SK-N-MC (cell line): ENCODE measurements at places on chromosomes 5 and 9.

- no peak for DNase-seq
These were observed 168.2 kb upstream of the DMRTA1 start for GRCh38 chr9:22278426-22278825.

DNA sequence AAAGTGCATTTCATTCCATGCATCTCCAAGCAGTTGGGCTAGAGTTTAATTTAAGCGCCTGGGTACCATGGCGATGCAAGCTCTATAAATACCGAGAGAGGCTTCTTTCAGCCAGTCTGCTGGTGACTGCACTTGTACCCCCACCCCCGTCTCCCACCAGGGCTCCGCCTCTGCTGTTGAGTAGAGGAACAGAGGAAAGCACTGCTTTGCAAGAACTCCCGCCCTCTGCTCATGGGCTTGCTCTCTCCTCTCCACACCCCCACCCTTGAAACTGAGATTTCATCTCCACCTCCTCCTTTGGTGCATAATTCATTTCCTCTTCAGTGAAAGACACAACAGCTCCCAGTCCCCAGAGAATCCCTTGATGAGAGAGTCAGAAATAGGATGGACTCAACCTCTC is 5.1 kb upstream of the WWC1 start:
- no peak for DNase-seq

- DNase-seq: no peak
These were observed 747.6 kb upstream of the EDIL3 start for GRCh38 chr5:85132269-85132668.

GRCh38 chr5:154962494-154962893 is 21.6 kb downstream of the MRPL22 start:
- no peak for DNase-seq

DNA sequence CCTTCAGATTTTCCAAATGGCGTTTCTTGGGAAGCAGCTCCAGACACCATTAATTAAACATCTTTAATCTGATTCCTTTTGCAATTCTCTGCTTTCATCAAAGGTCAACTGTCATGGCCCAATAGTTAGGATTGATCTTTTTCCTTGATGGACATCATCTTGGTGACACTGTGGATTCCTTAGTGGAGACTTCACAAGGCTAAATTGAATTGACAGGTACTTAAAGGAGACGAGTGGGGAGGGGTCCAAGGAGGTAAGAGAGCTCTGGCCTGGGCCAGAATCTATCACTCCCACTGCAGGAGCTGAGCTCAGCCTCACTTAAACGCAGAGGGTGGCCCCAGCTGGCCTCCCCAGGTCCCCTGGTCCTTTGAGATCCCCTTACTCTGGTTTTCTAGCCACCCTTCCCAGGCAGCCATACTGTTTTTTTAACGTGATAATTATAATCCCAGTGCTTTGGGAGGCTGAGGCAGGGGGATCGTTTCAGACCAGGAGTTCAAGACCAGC is 9.9 kb upstream of the HMCN2 start:
- no peak for DNase-seq

DNA sequence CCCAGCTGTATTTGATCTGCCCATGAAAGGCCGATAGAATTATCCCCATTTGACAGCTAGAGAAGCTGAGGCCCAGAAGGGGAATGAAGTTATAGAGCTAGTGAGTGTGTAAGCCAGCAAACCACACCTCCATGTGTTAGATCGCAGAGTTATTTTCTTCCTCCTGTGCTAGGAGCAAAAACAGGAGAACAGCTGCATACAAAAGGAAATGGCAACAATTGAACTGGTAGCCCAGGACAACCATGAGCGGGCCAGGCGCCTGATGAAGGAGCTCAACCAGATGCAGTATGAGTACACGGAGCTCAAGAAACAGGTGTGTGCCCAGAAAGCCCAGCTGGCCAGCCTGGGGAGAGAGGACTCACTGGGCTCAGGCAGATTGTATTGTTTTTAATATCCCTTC is 30.4 kb downstream of the RAB14 start:
- DNase-seq: no peak

GRCh38 chr5:143618141-143618540 is 193.8 kb upstream of the HMHB1 start:
- no peak for DNase-seq

- no peak for DNase-seq
These were observed 3.0 kb downstream of the RLN1 start for GRCh38 chr9:5336688-5337087.

- DNase-seq: no peak
These were observed 306.8 kb downstream of the SPOCK1 start for GRCh38 chr5:137192293-137192743.
